ENCODE measurements at places on chromosomes 7 and 10.

DNA sequence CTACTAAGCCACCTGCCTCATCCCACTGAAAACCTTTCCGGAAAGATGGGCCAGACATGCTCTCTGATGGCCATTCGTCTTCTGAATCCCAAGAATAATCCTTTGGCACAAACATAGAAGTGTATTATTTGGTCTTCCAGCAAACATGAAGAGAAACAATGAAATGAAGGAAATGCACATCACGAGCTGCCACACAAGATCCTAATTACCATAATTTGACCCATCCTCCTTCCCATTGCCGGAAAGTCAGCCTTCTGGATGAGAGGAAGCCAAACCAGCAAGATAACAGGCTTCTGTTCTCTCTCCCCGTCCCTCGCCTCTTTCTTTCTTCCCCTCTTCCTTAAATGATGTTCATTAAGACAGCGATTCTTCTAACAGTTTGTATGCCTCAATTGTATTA lies 218.9 kb upstream of the KMT2E start:
- DNase-seq, result no peak

DNA sequence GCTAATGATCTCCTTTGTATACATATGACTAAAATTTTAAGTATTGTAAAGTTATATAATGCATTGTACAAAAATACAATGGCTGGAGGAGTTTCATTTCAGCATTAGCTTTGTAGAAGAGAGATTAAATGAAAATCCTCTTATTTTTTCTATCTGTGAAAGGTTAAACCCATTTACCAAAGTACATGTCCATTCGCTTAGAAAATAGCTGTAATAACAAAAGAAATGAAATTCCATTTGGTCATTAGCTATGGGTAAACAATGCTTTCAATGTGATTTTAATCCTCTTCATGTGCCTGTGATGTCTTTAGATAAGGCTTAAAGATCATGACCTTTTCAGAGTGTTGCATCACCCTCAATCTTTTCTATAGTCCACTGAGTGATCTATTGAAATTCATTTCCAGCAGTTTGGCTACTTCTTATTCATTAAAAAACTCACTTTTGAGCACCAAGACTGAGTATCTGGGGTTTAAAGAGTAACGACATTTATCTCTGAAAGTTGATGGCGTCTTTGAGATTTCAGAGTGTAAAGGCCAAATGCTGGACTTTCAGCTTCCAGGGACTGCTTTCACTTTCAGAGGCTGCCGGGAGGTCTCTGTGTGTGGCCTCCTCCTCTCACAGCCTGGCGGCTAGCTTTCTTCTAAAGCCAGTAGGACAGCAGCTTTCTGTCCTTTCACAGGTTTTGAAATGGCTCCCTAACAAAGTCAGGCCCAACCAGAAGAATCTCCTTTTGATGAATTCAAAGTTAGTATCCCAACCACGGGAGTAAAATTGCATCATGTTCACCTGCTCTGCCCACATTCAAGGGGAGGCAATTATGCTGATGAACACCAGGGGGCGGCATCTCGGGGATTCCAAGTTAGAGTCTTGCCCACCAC lies 701.4 kb upstream of the COBL start:
- no peak for DNase-seq

DNA sequence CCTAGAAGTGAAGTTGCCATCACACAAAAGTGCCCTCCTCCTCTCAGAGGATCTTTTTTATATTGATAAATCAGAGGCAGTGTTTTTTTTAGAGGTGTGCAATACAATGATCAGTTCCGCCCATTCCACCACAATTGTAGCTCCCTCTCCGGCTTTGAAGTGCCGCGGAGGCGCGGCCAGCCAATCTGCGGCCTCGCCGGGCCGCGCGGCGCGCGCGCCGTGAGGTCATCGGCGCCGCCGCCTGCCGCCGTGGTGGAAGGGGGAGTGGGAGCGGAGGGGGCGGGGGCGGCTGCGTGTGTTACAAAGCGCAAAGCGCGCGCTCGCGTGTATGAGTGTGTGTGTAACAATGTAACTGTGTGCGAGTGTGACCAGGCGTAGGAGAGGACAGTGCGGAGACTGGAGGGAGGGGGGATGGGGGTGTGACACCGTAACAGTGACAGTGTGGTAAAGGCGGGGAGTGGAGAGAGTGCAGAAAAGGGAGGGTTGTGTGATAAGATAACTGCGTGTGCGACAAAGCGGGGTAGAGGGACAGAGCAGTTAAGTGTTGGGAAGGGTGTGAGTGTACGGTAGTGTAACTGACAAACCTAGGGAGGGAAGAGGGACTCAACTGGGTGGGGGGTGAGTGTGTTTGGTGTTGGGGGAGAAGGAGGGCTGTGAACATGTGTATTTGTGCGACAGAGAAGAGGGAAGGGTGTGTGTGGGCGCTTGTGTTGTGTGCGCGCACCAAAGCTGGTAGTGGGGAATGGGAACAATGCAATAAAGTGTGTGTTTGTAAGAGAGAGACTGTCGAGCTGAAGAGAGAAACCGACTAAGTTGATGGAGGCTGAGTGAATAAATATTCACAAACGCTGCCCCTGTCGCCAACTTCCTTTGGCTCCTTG lies at the start of gene SP8:
Gene SP8, minus strand, starts transcription at position 108 of the 881 bp plus-strand sequence. Its CDS starts 88 bp downstream, at position 20.
- no peak for DNase-seq

DNA sequence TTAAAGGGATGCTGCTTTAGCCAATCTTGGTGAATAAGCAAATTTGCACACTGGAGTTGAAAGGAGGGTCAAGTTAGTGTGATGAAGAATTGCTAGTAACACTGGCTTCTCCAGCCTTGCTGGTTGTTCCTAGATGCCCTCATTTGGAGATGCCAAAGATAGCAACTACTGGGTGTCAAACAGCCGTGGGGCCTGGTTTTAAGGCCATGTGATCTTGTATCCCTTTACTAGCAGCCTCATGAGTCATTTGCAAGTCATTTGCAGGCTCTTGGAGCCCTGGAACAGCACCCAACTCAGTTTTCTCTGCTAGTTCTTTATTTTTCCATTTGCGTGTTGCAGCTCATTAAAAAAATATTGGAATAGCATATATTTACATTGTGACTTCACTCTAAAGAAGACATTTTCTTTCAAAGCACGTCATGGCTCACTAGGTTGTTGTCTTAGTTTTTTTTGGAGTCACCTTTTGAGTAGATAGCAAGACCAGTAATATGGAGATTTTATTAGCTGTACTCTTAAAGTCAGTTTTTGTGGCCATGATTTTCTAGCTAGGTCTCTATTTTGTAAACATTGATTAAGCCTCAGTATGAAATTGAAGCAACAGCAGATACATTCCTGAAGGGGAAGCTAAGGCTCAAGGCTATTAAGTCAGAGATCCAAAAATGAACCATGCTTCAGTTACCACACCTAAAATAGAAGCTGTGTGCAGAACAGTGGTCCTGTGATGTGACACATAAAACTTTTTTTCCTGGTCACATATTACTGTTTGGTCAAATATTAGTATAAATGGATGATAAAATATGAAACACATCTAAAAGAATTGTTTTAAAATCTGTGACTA lies 1.3 kb downstream of the LSMEM1 start:
- peak; percentile 54 for DNase-seq

Data from kidney glomerular epithelial cell (primary cell).